AG04450 (cell line): ENCODE measurements at places on chromosomes 2 and 18.

- no peak for DNase-seq
These were observed 9.6 kb downstream of the GPAT2 start for GRCh38 chr2:96025194-96025492.

DNA sequence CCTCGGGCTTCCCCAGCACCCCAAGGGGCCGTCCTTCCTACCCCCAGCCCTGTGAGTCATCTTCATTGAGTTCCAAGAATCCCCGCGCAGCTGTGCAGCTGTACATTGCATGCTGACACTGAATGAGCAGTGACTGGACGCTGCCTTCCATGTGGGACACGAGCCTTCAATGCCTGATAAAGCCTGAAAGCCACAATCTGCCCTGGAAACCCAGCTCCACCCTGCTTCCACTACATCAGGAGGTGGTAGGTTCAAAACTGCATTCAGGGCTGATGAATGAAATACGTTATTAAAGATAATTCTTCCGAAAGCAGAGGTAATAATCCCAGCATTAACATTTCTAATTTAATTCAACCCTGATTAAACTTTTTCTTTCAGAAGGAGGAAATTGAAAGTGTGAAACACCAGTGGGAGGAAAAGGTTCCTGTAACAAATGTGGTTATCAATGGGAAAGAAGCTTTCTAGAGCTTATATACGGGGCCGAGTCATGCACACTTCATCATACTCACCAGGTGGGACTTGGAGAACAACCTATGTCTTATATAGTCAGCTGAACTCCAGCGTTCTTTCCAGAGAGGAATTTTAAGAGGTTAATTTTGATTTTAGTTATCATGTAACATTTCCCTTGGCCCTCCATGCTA is 360.1 kb downstream of the LPIN1 start:
- peak; percentile 96 for DNase-seq

- DNase-seq, result no peak
These were observed 73.7 kb downstream of the CDK15 start for GRCh38 chr2:201879996-201880395.

DNA sequence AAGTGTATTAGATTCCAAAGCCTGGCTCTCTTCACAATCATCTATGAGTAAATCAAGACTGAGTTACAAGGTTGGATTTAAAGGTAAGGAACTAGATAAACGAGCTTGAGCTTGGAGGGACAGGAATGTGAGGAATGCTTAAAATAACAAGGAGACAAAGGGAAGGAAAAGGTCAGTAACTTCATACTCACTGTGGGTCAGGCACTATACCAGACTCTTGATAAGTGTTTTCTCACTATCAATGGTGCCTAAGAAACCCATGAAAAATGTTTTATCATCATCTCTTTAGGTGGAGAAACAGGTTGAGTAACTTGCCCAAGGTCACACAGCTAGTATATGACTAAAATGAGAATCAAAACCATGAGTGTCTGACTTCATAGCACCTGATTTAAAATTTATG is 212.1 kb downstream of the CDH2 start:
- no peak for DNase-seq

- no peak for DNase-seq
These were observed 120.5 kb upstream of the HS6ST1 start for GRCh38 chr2:128439031-128439790.

DNA sequence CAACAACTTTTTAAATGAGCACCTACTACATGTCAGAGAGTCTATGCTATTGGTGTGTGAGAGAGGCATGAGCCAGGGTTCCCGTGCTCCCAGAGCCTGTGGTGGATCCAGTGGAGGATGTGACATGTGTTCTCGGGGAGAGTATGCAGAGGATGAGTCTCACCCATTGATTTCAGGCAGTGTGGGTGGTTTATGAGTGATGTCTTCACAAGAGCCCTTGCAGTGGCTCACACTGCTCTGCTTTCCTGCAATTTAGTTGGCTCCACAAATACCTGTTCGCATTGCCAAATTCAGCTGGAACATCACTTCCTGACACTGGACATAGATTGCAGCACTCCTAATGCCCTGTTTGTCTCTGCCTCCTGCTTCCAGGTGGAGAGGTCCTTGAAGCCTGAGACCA is 243.6 kb upstream of the CXCR4 start:
- DNase-seq, result no peak

DNA sequence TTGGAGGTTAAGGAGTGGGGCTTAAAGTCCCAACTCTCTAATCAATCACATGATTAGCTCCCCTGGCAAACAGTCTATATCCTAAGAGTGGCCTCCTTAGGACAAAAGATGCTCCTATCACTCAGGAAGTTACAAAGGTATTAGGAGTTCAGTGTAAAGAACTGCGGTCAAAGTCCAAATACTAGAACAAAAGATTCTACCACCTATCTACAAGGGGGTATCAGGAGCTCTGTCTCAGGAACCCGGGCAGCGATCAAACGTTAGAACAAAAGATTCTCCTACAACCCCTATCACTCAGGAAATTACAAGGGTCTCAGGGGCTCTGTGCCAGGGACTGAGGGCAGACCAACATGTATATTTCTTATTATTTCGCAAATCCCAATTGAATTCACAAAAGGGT is 58.0 kb downstream of the DTNB start:
- DNase-seq, result no peak

GRCh38 chr18:47501946-47502345 is 250.5 kb upstream of the SKOR2 start:
- no peak for DNase-seq

DNA sequence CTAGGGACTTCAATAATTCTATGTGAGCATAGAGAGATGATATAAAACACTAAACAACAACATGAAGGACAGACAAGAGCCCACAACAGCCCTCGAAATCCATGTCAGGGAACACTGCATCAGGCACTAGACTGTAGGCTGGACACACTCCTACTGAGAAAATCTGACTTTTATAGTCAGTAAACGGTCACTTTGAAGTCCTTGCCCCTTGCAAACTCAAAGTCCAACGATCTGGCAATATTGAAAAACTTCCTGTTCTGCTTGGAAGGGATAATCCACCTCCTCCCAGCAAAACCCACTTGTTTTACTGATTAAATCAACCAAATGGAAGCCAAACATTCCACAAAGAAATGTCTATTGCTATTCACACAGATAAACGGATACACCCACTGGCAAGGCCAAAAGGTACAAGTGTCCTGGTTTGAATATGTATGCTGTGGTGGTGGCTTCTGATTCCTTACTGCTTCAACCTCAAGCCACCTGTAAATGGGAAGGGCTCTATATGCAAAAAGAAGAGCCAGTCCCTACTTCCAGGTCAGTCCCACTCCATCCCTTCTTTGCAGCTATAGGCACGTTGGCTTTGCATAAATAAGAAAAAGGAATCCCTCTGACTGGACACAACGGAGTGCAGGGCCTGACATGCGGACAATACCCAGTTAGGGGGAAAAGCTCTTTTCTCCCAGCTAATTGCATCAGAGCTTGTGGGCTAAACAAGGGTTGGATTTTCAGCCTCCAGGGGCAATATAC is 56.6 kb downstream of the STK39 start:
- DNase-seq, result no peak

GRCh38 chr2:108978709-108979111 is 10.3 kb downstream of the EDAR start:
- DNase-seq, result no peak

DNA sequence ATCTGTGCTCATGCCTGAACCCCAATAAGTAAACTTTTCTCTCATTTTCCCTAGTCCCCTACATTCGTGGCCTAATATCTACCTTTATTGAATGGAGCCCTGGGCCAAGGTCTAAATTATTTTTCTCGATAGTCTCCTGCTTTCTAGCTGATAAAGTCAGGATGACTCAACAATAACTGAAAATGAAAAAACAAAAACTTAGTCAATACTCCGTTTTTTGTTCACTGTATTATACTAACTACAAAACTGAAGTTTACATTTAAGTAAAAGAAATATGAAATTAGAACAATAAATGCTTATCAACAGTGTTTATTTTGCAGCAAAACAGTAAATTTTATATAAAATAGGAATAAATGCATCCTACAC is 32.2 kb downstream of the AOX1 start:
- no peak for DNase-seq

DNA sequence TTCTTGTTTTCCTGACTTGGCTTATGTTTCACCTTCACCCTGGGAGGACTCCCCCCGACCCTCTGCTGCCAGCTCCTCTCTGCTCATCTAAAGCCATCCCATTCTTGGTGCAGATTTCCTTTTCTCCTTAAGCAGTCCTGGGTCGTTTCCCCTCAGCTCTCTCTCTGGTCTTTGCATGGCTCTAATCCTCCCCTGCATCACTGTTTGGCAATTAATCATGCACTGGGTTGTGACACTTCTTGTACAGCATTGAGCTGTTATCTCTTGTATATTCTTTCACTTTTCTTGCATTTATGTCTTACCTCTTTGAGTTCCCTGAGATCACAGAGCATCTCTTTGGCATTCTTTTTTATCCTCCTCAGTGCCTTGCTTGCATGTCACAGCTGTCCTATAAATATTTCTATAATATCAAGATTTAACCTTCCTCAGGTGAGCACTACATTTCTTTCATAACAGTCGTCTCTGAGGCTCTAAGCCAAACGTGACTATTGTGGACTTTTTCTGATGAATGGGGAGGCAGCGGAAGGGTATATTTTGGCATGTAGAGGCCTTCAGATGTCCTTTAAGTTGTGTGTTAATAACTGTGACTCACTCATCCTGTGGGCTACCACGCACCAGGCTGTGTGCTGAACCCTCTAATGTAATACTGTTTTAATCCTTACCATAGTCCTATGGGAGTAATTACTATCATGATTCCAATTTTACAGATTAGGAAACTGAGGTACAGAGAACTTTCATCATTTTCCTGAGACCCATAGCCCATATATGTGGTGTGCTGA is 507.5 kb downstream of the SLC4A3 start:
- DNase-seq, result no peak

DNA sequence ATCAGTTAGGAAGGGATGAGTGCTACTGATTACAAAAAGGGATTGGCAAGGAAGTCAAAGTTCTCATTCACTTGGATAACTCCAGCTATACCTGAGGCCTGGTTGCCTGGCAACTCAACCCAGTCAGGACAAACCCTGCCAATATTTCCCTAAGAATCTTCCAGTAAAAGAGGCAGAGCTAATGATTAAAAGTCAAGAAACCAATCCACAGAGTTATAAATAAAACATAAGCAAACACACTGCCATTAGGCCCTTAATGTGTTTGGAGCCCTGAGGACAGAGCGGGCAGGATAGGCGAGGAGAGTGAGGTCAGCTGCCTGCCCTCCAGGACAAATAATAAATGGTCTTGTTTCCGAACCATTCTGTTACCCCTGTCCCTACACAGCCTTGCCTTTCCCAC is 215.6 kb upstream of the NABP1 start:
- DNase-seq, result no peak

DNA sequence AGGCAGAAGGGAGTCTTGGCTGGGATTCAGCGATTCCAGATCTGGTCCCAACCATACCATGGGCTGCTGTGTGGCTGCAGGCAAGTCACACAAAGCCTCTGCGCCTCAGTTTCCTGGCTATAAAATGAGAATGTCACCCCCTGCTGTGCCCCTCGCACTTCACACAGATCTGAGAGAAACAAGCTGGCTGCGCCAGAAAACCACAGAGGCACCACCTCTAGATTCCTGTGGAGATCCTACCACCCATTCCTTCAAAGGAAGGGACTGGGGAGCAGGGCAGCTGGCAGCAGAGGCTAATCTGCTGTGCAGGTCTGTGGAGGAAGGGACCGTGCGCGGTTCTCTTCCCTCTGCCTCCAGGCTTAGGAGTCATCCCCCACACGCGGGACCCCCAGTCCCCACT is 19.8 kb downstream of the NEURL3 start:
- no peak for DNase-seq

DNA sequence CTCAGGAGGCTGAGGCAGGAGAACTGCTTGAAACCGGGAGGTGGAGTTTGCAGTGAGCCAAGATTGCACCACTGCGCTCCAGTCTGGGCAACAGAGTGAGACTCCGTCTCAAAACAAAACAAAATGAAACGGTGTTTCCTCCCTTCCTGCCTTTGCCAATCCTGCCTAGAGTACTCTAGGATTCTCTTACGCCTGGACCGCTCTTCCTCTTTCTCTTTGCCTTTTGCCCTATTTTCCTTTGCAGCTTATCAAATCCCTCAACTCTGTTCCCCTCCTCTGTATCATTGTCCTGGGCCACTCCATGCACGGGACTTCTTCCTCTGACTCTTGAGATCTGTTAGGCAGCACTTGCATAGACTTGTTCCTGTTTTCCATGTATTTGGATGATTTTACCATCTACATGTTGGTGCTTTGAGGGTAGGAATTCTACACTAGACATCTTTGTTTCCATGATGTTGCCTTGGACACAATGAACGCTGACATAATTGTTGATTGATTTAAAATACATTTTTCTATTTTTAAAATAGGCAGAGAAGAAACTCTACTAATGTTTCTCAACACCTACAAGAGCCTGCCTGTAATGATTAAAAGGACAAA is 24.8 kb upstream of the ACYP2 start:
- DNase-seq, result no peak

GRCh38 chr2:119517433-119517832 is 6.8 kb downstream of the SCTR start:
- no peak for DNase-seq

DNA sequence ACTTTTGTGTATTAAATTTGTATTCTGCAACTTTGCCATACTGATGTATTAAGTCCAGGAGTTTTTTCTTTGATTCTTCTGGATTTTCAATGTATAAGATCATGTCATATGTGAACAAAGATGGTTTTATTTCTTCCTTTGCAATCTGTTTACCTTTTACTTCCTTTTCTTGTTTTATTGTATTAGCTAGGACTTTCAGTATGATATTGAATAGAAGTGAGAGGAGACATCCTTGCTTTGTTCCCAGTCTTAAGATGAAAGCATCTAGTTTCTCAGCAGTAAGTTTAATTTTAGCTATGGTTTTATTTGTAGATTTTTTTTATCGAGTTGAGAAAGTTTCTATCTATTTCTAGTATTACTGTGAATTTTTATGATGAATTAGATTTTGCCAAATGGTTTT is 25.5 kb downstream of the VRK2 start:
- DNase-seq, result no peak

DNA sequence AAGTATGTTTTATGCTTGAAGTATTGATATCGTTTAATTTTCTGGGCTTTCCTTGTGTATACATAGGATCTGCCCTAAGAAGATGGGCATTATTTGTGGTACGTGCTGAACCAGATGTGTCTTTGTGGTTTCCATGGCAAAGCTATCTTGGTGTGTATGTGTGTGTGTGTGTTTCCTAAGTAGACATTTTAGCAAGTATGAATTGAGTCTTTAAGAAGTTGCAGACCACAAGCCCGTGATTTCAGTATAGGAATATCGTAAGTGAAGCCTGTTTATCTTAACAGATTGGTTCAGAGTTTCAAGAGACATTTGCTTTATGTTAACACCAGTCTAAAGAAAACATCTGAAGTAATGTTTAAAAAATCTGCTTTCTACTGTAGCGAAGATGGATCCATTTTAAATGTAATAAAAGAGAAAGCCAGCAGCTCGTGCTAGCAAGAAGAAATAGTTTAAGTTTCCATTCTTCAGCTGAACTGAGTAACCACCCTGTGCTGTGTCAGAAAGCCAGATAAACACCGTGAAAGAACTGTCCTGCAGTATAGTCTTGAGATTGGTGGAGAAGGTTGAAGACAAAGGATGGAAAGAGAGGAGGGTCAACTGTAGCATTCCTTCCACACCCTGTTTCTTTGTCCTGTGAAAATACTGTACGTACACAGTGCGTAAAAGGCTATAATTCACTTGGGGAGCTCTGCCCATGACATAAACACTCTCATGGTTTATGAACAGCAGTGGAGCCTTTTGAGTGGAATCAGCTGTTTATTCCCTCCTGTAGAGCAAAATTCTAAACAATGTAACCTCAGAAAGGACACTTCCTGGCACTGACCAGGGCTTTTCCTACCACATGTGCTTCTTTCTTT is 91.9 kb upstream of the FOSL2 start:
- peak; percentile 95 for DNase-seq
